ENCODE measurements at places on chromosomes 6 and 20. TPM values are rescaled to one million over a fixed set of nuclear protein-coding genes. Genes with fewer than 3 reads are reported as not detected.

GRCh38 chr6:134147034-134147533 lies 94.7 kb upstream of the SLC2A12 start:
- no peak for DNase-seq

DNA sequence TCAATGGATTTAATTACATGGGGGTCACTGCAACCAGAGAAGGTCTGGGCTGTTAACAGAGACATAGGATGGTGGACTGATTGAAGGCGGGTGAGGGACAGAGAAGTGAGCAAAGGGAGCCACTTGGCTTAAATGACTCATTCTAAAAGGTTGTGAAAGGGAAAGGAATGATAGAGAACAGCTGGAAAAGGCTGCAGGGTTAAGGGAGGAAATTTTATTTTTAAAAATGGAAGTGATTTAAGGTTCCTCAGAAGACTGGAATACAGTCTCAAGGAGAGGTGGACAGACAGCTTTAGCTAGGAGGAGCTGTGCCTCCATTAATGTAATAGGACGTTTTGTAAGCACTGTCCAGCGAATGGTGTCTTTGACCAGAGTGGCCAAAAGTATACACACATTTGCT lies 46.7 kb downstream of the RGS17 start:
- no peak for DNase-seq

The NRSN1 gene
- total RNA-seq: not detected

The GHRH gene
- not detected for total RNA-seq

GRCh38 chr20:1491281-1491840 lies at the start of gene SIRPB2:
Gene SIRPB2 (minus strand): TSS chr20:1491420. CDS start chr20:1491359, 61 bp downstream.
- no peak for DNase-seq

DNA sequence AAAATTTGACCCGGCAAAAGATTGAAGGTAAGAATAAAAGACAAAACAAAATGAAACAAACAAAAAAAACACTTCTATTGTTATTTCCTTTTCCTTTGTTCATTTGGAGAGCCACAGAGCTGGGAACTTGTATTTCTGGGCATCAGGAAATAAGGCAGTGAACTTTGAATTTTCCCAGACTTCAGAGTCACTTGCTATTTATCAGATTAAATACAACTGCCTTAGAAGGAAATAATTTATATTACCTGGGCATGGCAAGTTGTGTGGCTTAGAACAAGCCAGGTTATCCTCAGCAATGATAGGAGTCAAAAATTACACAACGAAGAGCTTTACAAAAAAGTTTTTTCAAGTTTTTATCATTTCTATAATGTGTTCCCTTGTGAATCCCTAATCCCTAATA lies 20.2 kb upstream of the MRAP2 start:
- DNase-seq: no peak

The EYS gene
- not detected for total RNA-seq

The HFE gene
- total RNA-seq: 5.7 TPM

GRCh38 chr6:3057063-3057770 lies 11.1 kb upstream of the RIPK1 start:
- DNase-seq: no peak

- DNase-seq: no peak
Measured at GRCh38 chr20:4645621-4646020, 76.1 kb upstream of the PRND start.

DNA sequence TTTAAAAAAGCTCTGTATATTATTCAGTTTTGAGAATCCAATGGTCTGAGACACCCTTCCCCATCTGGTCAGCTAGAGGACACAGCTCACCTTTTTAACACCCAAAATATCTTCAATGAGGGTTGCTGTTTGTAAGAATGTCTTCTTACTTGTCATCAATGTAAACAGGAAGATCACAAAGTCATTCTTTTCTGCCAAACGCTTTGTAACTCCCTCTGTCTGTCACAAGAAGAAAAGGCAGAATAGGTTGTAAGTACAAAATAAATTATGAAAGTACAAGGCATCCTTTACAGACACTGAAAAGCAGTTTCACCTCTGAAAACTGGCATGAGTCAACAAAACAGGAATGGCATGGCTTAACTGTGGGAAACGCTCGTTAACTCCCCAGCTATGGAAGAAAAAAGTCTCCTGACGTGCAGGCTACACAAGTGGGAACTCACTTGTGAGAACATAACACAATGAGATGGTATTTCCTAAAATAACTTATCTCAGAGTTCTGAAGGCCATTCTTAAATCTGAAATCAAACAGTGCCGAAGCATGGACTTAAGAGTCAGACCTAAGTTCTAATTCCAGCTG lies 42.7 kb downstream of the TRPC4AP start:
- DNase-seq: no peak

The ADAM33 gene
- total RNA-seq: 0.12 TPM

The MPIG6B gene
- total RNA-seq: not detected

The ISM1 gene
- 2.4 TPM for total RNA-seq

- DNase-seq: no peak
Measured at GRCh38 chr6:125379174-125379573, 77.4 kb upstream of the HDDC2 start.

The LAMA2 gene
- 0.02 TPM for total RNA-seq

GRCh38 chr6:155319902-155320301 lies 5.6 kb upstream of the TFB1M start:
- no peak for DNase-seq

The PNISR gene
- total RNA-seq: 81.5 TPM

DNA sequence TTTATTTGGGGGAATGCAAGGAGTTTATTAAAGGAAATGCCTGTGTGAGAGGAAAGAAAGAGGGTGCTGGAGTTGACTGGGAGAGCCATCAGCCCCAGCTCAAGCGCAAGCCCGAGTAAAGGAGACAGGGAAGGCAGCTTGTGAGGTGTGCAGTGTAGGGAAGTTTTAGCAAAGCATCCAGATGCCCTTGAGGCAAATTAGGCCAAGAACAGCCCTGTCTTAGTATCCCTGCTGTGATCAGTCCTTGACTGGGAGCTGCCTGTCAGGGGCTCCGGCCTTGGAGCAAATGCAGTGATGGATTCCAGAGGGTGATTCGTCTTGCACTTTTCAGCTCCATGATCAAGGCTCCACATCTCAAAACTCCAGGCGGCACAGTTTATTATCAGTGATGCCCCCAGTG lies 561.7 kb downstream of the KIF16B start:
- no peak for DNase-seq

DNA sequence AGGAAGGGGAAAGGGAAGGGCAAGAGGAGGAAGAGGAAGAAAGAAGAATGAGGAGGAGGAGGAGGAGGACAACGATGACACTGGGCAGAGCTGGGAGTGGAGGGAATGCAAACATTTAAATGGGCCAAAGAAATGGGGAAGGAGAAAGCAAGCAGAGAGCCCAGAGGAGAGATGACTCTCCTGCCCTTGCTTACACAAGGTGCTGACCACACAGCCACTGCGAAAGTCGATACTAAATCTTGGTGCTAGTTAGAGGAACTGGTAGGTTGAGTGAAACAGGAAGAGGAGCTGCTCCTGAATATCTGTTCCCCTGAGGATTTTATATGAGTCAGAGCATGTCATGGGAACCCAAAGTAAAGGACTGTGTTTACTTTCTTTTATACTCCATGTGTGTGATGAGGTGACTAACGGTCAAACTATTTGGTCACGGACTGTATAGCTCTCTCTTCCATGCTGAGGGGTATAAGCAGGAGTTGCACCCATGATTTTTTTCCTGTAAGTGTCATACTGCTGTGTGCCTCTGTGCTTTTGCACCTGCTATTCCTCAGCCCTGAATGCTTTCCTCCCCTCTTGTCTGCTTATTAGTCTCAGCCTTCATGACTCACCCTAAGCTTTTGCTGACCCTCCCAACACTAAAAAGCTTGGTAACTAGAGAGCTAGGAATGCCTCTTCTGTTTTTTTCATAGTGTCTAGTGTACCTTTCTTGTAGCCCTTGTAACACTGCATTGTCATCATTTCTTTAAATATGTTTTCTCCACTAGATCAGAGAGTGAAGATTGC lies 9.5 kb upstream of the PAQR8 start:
- peak; percentile 75 for DNase-seq

The IL17A gene
- total RNA-seq: not detected

The TBX18 gene
- not detected for total RNA-seq

GRCh38 chr6:54255886-54256285 lies 52.4 kb upstream of the TINAG start:
- no peak for DNase-seq

DNA sequence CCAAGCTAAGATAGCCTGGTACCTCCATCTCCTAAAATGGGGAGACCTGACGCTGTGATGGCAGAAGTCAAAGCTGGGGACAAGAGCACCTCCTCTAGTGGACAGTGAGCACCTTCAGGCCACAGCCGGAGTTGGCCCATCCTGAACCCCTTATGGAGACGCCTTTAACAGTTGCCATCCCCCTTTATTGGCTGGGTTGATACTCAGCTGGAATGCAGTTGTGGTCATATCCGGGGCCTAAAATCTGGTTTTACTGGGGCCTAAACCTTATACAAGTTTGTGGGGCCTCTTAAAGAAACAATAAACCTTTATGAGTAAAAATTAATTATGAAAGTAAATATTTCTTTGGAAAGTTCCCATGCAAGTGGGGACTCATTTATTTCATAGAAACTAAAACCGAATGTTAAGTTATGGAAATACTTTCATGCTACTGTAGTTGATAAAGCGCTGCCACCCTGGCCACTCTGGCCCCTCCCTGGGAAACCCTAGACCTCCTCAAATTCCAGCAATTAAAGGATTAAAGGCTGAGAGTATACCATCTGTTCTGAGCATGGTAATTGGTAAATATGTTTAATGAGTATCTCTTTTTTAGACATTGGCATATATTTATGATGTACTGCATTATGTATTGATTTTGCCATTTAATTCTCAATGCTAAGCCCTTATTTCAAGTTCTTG lies 95.1 kb upstream of the SASH1 start:
- DNase-seq: no peak

The CTAGE9 gene
- not detected for total RNA-seq

DNA sequence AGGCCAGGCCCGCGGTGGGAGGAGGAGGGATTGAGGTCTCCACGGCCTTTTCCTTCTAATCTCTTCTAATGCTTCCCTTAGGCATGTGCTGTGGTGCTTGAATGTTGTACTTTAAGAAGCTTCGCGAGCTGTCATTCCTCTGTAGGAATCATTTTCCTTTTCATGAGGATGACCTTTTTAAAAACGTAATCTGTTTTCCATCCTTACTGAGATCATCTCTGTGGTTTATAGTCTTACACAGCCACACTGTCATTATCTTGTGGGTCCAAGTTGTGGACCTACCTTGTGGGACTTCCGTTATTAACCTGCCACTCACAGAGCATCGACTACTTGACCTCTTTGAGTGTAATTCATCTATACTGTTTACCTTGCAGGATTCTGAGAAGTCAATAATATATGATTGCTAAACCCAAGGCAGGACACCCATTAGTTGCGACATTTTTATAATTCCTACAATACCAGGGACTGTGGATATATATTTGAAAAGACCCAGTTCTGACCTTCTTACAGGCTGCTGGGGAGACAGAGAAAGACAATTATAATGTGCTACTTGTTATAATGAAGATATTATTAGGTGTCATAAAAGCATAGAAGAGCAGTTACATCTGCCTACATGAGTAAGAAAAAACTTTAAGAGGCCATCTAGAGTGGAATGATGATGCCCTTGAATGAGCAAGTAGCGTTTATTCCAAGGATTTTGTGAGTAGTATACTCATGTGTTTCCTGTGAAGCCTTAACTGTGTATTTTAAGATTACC lies 842 bp downstream of the SLC25A27 start:
- DNase-seq: no peak

The MEI4 gene
- not detected for total RNA-seq

DNA sequence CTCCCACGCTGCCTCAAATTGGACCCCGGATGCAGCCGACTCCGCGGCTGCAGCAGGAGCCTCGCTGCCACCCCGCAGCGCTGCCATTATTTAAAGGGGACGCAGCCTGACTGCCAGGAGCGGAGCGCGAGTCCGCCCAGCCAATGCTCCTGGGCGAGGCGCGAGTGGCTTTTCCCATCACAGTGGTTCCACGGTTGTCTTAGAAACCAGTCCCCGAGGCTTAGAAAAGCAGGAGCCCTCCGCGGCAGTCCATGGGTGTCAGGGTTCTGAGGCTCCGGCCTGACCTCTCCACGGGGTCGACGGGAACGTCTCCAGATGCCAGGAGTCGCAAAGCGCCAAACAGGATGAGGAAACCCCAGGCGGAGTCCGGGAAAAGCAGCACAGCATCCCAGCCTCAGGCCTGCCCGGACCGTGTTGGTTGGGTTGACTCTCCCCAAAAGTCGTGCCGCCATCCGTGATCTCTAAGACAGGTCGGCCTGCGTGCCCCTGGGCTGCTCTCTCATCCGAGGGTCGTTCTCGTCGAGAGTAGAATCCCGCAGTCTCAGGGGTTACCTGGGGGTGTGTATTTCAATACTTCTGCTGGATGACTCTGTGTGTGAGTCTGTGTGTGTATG lies 975.8 kb upstream of the DEFB115 start:
- peak; percentile 30 for DNase-seq

GRCh38 chr6:142334294-142334693 lies 32.5 kb downstream of the ADGRG6 start:
- DNase-seq: no peak

- DNase-seq: no peak
Measured at GRCh38 chr6:89566930-89567629, 71.5 kb downstream of the LYRM2 start.

DNA sequence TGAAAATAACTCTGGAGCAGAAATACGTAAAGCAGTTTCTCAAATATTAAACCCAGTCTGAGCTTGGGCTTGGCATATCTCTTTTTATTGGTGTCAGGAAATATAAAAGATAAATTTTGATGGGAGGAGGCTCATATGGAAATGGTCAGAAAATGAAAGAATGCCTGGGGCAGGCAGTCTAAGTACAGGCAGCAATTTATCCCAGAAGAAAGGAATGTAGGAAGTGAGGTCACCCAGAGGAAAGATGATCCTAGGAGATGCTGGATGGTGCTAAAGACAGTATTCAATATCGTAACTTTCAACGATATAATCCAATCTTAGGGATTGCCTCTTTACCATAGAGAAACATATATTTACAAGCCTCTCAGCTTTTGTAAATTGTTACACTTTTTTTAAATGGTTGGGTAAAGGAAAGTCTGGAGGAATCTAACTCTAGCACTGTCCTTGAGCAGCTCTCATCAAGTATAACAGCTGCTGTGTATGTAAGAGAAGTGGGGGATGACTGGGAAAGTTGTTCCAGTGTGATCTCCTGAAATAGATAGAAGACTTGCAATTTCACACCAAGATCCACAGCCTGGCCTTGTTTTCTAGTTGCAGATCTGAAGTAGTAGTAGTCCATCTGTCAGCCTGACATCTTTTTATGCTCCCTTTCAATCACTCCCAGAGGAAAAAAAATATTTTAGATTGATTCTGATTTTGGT lies 256.9 kb upstream of the SASH1 start:
- DNase-seq: no peak

The ATP6V1G2 gene
- total RNA-seq: 0.43 TPM

Data from Caco-2 (cell line).